Central memory CD8-positive, alpha-beta T cell (primary cell): ENCODE measurements at places on chromosomes 7 and 10.

DNA sequence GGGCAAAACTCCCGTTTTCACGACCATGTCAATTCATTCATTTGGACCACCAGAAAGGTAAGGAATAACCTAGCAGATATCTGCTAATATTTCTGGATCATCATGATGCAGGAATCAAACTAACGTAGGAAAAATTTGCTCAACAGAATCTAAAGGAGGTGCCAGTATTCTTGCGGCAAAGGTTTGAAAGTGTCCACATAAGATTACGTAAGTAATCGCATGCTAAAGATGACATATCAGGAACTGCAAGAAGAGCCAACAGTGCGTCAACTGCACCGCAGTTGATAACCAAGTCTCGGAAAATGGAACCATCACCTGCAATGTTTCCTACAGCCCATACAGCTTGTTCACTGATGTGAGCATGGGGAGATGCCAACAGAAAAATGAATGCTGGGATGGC is 194.1 kb upstream of the ZNF804B start:
- no peak for DNase-seq

DNA sequence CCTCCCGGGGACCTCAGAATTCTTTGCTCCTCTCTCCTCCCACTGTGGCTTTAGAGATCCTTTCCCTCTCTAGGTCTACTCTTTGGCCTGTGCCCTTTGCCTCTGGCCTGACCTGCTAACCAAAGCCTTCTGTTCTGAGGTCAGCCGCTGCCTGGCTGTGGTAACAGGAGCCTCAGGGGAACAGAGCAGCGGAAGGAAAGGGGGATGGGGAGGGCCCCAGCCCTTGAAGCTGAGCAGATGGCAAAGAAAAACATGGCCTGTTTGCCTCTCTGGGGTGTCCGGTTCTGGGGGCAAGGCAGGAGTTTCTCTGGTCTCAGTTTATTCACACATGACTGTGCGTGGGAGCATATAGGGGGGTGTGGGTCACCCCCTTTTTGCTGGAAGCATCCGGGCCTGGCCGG is 28.2 kb downstream of the COL26A1 start:
- no peak for DNase-seq

GRCh38 chr10:775245-776075 is 86.0 kb upstream of the DIP2C start:
- no peak for DNase-seq

DNA sequence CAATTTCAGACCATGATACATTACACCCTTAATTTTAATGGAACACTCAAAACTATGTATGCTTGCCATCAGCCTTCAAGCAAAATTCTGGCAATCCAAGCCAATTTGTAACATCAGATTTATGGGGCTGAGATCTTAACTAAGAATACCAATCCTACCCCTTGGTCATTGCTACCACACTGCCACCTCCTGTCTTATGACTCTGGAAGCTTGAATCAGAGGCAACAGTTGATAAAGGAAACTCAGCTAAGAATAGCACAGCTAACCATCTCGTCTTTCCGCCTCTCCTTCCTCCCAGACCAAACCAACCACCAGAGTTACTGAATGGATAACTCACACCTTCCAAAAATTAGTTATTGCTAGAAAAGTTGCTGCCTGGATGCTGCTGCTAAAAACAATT is 7.4 kb downstream of the IGF2BP3 start:
- no peak for DNase-seq

DNA sequence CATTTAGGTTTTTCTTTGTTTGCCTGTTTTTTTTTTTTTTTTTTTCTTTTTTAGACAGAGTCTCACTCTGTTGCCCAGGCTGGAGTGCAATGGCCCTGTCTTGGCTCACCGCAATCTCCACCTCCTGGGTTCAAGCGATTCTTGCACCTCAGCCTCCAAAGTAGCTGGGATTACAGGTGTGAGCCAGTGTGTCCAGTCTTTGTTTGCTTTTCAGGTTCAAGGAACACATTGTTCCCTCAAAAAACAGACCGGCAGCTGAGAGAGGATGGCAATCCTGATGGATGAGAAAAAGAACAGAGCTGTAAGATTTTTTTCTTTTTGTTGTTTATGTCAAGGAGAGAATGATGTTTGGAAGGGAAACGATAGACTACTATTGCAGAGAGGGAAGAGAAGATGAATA is 23.3 kb upstream of the RHOBTB1 start:
- no peak for DNase-seq

GRCh38 chr7:84195295-84196060 is 889 bp upstream of the SEMA3A start:
- DNase-seq = no peak

DNA sequence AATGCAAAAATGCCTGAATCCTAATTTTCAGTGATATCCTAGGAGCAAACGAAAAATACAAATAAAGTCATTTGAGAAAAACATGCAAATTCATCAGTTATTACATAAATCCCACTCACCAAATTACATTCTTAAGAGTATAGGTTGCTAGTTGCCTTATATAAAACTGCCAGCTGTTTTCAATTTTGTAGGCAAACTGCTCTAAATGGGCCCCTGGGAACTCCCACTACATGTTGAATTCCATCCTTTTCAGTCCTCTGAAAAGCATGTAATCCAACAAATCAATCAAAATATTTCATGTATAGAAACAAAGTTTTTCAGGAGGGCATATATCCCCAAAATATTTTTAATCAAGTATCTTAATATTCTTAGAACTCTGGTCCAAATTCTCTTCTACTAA is 2.1 kb upstream of the JMJD1C start:
- no peak for DNase-seq

GRCh38 chr10:132554991-132555647 is 17.5 kb downstream of the INPP5A start:
- no peak for DNase-seq

DNA sequence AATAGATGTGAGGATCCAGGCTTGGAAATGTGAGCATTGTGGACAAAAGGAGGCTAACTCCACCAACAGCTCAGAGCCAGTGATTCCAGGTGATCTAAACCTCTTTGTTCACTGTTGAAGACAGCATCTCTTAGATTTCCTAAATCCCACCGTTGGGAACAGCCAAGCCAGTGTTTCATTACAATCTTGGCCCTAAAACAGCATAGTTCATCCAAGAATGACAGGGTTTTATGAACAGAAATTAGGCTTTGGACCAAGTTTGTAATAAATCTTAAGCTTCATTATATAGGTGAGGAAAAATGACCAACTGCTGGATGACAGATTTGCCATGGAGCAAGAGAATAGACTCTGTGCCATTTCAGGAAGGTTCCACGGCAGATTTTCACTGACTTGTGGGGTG is 65.8 kb downstream of the MTURN start:
- no peak for DNase-seq

DNA sequence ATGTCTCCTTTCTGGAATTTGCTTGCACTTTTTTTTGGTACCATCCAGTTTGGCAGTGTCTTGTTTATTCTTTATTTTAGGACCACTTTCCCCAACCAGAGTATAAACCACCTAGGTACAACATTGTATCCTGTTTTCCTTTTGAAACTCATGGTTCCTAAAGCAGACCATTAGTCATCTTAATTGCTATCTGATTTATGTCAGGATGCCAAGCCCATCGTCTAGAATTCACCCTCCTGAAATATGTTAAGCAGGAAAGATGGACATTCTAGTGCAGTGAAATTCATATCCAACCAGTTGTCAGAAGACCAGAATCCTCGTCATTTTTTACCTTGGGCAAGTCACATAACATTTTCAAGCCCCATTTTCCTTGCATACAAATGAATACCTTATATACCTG is 223.6 kb upstream of the KMT2E start:
- no peak for DNase-seq

- no peak for DNase-seq
These were observed 2.3 kb downstream of the ZC3HC1 start for GRCh38 chr7:130048906-130049305.

DNA sequence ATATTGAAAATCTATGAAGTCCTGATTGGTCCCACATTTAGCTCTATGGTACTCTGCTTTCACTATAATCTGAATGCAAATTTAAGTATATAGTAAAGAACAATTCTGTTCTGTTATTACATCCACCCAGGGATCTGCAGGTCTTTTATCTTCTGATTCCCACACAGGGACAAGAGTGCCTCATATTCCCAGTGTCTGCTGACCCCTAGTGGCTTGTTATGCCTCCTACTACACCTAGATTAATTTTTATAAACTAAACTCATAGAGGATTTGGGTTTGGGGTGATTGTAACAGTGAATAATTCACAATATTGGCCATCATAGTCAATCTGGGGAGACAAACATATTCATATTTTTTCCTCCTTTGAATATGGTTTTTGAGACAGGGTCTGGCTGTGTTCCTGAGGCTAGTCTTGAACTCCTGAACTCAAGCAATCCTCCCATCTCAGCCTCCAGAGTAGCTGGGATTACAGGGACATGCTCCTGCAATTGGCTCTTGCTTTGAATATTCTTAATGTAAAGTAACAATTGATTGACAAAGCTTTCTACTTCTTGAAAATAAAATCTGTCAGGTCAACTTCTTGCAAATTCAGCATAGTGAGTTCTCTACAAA is 282.1 kb downstream of the KCND2 start:
- no peak for DNase-seq

DNA sequence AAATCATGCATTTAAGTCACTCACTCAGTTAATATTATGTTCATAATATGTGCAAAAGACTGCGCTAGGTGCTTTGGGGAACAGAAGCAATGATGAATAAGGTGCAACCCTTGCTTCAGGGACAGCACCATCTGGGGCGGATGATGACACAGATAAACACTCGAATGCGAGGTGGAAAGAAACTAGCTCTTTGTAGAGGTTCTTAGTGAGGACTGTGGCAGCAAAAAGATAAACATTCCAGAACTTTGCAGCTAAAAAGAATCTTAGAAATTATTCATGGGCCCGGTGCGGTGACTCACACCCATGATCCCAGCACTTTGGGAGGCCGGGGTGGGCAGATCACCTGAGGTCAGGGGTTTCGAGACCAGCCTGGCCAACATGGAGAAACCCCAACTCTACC is 29.8 kb upstream of the CHST15 start:
- DNase-seq = no peak

GRCh38 chr10:17179002-17179401 is 22.5 kb downstream of the TRDMT1 start:
- no peak for DNase-seq

DNA sequence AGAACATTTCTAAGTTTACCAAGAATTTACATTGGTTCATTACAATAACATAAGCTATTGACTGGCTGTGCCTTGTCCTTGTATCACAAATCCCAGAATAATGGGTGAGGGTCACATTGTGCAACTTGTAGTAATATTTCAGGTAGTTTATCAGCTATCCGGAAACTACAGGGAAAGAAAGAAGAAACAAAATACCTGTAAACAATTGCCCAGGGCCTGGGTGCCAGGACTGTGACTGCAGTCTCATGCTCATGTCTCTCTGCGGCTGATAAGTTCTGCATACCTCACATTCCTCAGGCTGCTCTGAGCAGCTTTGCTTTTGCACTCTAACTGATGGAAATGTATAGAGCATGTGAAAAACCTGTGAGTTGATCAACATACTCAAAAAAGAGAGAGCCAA is 131.8 kb upstream of the TRIM24 start:
- no peak for DNase-seq

DNA sequence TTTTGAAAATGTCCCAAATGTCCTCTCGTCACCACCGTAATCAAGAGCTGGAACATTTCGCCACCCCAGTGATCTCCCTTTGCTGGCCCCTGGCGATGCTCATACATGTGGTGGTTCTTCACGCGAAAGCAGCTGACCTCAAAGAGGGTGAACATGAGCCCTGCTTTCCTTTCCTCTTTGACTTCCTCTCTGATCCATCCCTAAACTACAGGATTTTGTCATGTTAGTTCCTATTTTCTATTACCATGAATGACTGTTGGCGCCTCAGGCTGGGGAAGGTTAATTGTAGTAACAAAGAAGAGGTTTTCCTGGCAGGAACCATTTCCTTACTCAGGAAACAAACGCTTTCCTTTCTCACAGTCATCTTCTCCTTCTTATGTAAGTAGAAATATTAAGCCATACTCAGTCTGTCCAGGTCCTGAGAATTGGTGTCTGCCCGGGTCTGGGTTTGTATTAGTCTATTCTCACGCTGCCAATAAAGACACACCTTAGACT is 114.5 kb downstream of the INSYN2A start:
- no peak for DNase-seq

GRCh38 chr7:45256309-45256708 is 98.7 kb downstream of the RAMP3 start:
- DNase-seq = no peak

- no peak for DNase-seq
These were observed 38.6 kb upstream of the SH2D4B start for GRCh38 chr10:80498833-80499741.

DNA sequence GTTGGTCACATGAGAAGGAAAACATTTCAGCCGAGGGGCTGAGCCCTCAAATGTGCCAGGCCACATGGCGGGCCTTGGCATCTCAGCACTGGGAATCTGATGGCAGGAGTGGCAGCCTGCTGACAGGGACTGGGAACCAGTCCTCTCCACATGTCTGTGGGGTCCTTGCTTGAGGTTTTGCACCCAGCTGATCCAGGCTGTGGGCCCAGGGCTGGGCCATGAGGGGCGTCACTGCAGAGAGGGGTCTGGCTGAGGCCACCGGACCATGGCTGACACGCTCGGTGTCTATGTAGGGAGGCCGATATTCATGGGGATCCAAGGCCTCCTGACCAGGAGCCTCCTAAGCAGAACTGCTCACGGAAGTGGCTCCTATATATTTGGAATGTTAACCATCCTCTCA is 31.0 kb upstream of the PWWP2B start:
- DNase-seq = no peak

DNA sequence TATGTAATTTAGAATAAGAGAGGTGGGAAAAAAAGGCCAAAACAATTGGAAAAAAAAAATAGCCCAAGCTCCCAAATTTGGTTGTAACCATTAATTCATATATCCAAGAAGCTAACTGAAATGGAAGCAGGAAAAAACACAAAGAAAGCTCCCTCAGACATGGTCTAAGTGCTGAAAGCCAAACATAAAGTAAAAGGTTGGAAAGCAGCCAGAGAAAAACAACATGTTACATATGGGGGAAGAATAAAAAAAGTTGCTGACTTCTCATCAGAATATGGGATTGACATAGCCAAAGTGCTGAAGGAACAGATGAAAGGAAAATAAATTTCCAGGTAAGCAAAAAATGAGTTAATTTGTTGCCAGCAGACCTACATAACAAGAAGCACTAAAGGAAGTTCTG is 40.3 kb downstream of the PDZD8 start:
- no peak for DNase-seq

DNA sequence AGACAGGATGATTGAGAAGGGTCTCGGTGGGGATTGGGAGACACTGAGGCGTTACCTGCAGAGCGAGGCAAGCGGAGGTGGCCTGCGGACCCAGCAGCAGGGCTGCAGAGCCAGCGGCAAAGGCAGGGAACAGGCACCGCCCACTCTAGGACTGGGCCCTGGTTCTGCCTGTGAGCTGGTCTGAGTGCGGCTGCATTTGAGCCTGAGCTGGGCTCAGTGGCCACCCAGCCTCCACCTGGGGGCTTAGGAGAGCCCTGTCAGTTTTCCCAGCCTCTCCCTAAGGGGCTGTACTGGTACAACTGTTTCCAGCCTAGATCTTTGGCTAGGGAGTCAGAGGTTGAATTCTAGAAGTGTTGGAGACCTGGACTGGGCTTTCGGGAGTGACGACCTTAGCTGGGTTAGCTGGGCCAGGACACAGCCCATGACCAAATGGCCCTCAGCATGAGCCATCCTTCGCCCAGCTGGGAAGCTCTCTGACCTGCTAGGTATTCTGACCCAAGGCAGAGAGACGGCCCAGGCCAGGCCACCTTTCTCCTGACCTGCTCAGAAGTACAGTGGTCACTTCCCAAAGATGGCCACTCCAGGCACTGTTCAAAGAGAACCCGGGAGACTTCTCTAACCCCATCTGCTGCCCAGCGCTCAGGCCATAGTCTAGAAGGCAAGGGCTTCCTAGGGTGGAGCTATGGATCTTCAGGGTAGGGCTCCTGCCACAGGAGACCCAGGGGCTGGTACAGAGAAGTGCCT is 64.9 kb downstream of the PAX2 start:
- no peak for DNase-seq
